ENCODE measurements at places on chromosomes 3 and 15.
A peak's percentile ranks its signal among the peaks of the same experiment; 100 is the strongest.

- DNase-seq = no peak
Observed at GRCh38 chr3:189053322-189053721, 118.4 kb upstream of the TPRG1 start.

- no peak for DNase-seq
Observed at GRCh38 chr3:14413381-14414071, 11.1 kb downstream of the SLC6A6 start.

- DNase-seq = no peak
Observed at GRCh38 chr3:15428539-15428938, 1.1 kb downstream of the EAF1 start.

- no peak for DNase-seq
Observed at GRCh38 chr3:117052395-117052794, 342.8 kb downstream of the TUSC7 start.

DNA sequence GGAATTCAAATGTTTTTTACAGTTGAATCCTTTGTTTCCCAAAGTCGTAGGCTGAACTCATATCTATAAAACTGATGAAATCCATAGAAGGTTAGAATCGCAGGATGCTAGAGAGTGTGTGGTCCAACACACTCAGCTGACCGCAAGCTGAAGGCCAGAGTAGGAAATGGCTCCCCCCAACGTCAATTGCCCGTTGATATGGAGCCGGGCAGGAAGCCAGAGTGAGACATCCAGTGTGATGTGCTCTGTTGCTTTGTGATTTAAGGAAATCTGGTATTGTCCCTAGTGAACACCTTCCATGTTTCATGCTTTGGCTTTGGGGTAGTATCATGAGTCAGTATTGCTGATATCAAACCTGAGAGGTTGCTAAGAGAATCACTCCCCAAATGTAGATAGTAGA is 5.8 kb upstream of the MEX3B start:
- DNase-seq = no peak

GRCh38 chr3:21393683-21394311 is 357.2 kb downstream of the ZNF385D start:
- no peak for DNase-seq

GRCh38 chr15:78358102-78358870 is 18.1 kb downstream of the CRABP1 start:
- no peak for DNase-seq

DNA sequence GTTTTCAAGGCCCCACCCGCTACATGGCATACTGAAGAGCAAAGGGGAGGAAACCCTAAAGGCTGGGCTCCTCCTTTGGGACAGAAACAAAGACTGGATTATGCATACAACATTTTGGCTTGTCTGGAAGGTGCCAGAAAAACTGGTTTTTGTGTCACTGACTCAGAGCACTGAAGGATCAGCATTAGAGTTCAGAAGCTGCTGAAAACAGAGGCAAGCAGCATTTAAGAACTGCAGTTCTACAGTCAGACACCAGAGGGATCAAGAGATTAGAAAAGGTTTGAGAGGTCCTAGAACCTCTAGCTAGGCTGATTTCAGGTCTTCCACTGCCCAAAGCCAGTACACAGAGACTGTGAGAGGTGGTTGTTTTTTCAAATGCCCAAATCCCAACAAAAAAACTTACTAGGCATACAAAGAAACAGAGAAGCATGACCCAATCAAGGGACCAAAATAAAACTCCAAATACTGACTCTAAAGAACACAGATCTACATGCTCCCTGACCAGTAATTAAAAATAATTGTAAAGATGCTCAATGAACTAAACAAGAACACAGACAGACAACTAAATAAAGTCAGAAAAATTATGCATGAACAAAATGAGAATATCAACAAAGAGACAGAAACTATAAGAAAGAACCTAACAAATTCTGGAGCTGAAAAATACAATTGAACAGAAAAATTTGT is 91.2 kb downstream of the SENP2 start:
- DNase-seq = peak; percentile 67

- no peak for DNase-seq
Observed at GRCh38 chr3:181510500-181510899, 201.2 kb upstream of the SOX2 start.

DNA sequence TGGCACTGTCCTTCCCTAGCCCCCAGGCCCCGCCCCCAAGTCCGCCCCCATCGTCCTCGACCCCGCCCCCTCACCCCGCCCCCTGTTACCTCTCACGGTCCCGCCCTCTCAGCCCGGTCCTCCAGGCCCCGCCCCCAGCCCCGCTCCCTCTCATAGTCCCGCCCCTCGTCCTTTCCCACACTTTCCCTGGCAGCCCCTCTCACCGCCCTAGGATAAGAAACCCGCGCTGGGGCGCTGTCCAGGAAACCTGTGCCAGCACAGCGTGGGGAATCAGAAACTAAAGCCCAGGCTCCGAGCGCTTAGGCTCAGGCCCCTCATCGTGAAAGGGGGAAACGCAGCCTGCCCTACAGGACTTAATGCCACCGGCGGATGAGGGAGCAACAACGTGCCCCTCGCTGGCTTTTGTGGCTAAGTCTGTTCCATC is 20.9 kb downstream of the TRPM1 start:
- DNase-seq = no peak

- DNase-seq = no peak
Observed at GRCh38 chr3:114556657-114557213, 262.9 kb downstream of the TIGIT start.

- DNase-seq = no peak
Observed at GRCh38 chr15:58608711-58609110, 140.8 kb downstream of the ADAM10 start.

DNA sequence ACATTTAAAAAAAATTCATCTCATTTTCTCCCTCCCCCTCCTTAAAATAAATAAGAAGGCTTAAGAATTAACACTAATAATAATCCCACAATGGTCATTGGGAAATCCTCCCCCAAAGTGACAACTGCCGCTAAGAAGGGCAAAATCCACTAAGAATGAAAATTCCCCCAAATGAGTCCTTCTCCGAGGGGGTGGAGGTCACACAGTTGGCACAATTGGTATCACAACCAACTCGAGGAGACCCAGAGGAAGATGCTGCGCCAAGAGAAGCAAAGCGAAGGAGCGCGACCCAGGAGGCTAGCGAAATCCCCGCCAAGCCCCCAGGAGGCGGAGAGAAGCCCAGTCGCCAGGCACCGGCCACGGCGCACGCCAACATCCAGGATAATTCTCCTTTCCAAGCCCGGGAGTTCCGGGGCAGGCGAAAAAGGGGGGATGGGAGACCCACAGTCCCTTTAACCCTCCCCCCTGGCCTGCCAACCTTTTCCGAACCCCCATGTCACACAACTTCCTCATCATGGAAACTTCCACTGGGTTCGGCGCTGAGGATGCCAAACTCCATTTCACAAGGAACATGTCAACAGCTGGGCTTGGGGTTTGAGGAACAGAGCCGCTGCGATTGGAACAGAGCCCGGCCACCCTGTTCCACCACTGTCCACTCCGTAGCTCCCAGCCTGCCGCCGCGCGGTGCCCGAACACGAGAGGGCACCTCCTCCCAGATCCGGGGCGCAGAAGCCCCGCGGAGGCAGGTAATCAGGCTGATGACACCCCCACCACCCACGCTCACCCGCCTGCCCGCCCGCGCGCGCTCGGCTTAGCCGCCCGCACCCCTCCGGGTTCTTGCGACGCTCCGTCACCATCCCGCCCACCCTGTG is 668 bp downstream of the THRB start:
- no peak for DNase-seq

GRCh38 chr15:58427987-58428386 is 3.8 kb upstream of the LIPC start:
- DNase-seq = no peak

GRCh38 chr3:196992461-196993065 is 23.9 kb upstream of the PIGZ start:
- no peak for DNase-seq

GRCh38 chr3:153273767-153274435 is 111.9 kb downstream of the RAP2B start:
- no peak for DNase-seq

DNA sequence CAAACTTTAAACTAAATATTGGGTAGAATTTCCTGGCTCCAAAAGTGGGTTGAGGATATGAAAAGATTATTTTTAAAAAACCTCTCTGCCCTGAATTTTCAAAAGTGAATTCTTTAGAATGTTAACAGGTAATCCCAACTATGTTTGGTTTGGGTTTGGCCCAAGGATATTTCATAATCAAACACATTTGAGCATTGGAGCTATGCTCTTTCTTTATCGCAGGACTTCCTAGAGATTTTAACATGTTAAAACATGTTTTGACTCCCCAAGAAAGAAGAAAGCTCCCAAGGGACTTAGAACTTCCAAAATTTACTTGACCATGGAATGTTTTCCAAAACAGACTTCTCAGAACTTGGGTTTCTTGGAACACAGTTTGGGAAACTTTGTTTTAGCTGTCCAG is 75.6 kb upstream of the SYNPR start:
- DNase-seq = no peak

DNA sequence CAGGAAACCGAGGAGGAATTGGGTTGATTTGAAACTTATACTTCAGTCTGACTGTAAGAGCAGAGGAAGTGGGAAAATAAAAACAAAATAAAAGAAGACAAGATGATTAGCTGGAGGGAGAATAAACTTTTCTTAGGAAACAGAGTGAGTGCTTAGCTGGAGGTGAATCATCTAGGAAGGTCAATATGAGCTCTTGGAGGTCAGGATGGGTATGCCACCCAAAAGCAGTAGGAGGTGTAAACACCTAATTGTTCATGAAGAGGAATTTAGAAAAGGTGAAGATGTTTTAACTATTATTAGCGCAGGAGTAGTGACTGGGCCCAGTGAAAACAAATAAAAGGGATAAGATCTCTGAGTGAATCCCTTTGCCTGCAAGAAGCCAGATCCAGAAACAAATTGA is 39.9 kb upstream of the ARL14 start:
- no peak for DNase-seq

GRCh38 chr3:142623194-142623593 is 27.0 kb downstream of the PLS1 start:
- DNase-seq = no peak

DNA sequence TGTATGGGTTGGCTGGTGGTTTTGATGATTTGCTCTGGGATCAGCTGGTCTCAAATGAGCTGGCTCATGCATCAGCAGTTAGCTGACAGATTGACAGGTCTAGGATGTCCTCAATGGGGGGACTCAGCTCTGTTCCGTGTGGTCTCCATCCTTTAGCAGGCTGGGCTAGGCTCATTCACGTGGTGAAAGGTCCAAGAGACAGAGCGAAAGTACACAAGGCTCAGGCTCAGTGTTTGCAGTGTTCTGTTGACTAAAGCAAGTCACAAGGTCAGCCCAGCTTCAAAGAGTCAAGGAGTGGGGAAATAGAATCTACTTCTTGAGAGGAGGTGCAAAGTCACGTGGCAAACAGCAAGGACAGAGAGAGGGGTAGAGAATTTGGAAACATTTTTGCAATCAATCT is 126.5 kb upstream of the CMC1 start:
- no peak for DNase-seq

GRCh38 chr3:20564966-20565365 is 379.0 kb upstream of the SGO1 start:
- DNase-seq = no peak

GRCh38 chr3:64163755-64164148 is 61.5 kb downstream of the PRICKLE2 start:
- no peak for DNase-seq

GRCh38 chr3:53890726-53891475 is 758 bp downstream of the SELENOK start:
- DNase-seq = no peak

DNA sequence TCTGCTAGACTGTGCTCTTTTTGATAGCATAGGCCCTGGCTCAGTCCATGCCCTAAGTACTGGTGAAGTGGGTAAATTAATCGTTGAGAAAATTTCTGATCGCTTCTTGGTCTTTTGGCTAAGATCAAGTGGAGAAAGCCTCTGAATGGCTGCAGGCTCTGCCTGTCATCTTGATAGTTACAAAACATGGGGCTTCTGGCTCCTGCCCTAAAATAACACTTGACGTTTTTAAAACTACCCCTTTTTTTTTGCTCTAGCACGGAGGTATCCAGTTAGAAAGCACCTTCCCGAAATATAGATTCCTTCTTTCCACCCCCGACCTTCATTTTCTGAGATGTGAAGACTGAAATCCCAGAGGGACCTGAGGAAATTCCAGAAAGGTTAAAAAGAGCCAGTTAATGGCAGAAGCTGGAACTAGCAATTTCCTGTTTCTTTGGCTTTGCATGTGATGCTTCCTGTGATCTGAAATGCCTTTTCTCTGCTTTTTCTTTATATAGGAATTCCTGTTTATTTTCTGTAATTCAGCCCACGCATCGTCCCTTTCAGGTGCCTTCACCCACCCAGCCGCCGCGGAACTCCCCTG is 799 bp upstream of the C2CD4B start:
- DNase-seq = no peak

GRCh38 chr15:86317384-86317740 is 237.7 kb downstream of the AGBL1 start:
- DNase-seq = no peak

DNA sequence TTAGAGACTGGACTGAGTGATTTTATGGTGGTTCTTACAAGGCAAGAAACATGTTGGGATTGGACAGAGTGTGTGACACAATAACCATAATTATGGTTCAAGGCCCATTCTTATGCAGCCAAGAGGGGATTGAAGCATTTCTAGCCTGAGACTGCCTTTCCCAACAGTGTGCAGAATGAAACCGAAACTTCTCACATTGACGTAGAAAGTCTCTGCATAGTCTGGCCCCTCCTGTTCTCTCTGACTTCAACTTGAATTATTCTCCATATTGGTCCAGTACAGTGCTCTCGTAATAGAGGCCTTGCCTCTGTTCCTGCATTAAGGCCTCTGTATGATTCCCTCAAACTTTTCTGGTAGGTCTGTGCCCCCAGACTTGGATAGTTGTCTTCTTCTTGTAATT is 138.3 kb downstream of the DIPK2A start:
- no peak for DNase-seq

- DNase-seq = no peak
Observed at GRCh38 chr3:140953028-140953960, 11.7 kb downstream of the SLC25A36 start.

DNA sequence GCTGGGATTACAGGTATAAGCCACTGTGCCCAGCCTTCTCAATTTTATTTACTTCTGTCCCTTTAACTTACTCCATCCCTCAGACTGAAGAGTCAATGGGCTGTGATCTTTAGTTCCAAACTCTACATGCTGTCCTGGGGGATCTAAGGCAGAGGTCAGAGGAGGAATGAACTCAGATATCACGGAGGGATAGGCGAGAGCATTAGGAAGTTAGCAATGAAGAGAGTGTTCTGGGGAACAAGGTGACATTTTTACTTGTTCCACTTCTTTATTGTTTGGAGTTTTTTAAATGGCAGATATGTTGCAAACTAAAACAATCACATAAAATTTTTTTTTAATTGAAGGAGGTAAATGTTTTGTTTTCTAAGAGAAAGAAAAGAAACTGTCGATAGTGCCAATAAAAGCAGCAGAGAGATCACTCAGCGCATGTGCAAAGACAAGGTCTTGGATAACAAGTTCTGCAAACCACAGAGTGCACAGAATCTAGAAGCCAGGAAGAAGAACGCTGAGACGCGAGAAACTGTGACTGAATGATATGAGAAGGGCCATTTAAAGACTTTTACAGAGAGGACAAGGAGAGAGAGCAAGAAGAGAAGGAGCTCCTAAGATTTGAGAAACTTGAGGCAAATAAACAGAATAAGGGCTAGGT is 10.8 kb upstream of the CA12 start:
- no peak for DNase-seq

- DNase-seq = no peak
Observed at GRCh38 chr3:39166134-39166710, 12.8 kb upstream of the CSRNP1 start.

Measured in NCI-H1105 (cell line).